Stimulated activated CD4-positive, alpha-beta T cell treated with anti-CD3 and anti-CD28 coated beads, TNF-alpha, amount 100 ng/mL, for 4 hours (primary cell): ENCODE measurements at places on chromosomes 1 and 21.

DNA sequence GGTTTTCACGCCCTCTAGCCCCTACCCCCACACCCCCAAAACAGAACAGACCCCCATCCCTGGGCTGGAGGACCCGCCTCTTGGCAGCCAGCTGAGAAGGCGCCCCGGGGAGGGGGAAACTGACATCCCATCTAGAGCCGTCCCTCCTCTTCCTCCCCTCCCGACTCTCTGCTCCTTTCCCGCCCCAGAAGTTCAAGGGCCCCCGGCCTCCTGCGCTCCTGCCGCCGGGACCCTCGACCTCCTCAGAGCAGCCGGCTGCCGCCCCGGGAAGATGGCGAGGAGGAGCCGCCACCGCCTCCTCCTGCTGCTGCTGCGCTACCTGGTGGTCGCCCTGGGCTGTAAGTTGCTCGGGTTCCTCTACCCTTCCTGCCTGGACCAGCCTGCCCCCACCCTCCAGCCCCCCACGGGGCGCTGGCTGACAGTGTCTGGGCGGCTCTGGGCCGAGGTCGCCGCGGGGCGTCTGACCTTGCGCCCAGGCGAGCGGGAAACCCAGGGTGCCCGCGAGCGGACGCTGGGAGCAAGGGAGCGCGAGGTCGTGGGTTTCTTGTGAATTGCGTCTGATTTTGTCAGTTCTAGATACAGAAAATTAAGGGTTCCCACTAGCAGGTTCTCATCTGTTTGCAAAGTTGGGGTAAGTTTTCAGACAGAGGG lies 618 bp downstream of the JAM2 start:
- DNase-seq, result peak; percentile 23

- no peak for DNase-seq
Measured at GRCh38 chr1:20724364-20725188, 6.8 kb upstream of the KIF17 start.

GRCh38 chr1:52551507-52552235 lies 1.2 kb downstream of the TUT4 start:
- DNase-seq, result no peak

- DNase-seq, result no peak
Measured at GRCh38 chr1:24278726-24279125, 40.4 kb upstream of the GRHL3 start.

DNA sequence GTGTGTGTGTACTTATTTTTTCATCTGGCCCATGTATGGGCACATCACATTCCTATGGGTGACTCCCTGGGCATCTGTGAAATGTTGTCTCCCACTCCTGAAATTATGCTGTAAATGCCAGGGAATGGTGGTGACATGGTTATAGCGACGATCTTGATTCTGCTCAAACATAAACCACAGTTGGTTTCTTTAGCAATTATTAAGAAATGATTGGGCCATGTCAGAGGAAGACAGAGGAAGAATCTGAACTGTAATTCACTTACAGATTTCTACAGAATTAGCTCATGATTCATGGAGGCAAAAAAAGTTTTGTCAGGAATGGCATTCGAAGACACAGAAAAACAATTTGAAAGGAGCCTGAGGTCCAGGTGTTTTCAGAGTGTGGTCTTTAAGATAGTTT lies 25.8 kb upstream of the KCNE1 start:
- no peak for DNase-seq

- no peak for DNase-seq
Measured at GRCh38 chr21:16279731-16280581, 550.2 kb downstream of the USP25 start.

DNA sequence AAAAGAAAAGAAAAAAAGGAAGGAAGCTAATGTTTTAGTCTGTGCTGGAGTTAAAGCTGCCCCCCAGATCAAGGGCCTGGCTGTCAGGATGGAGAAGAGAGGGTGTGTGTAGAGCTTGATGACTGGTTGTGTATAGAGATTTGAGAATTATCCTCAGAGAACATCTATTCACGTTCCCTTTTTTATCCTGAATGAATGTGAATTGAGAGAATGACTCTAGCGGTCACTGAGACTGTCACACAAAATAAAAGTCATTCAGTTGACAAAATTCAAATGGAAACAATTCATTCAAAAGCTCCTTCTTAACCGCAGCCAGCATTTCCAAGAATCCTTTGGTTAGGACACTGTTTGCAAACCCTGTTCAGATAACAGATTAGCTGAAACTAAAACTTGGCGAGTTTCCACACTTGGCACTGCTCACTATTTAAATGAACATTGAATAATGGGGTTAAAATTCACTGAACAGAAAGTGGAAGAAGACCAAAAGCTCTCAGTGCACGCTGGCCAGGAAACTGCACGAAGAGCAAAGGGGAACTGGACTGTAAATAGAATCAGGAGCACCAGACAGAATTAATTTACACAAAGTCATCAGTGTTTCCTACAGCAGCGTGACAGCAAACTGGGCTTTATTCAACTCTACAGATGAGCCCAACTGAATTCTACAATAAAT lies 13.6 kb upstream of the FAM89A start:
- no peak for DNase-seq

DNA sequence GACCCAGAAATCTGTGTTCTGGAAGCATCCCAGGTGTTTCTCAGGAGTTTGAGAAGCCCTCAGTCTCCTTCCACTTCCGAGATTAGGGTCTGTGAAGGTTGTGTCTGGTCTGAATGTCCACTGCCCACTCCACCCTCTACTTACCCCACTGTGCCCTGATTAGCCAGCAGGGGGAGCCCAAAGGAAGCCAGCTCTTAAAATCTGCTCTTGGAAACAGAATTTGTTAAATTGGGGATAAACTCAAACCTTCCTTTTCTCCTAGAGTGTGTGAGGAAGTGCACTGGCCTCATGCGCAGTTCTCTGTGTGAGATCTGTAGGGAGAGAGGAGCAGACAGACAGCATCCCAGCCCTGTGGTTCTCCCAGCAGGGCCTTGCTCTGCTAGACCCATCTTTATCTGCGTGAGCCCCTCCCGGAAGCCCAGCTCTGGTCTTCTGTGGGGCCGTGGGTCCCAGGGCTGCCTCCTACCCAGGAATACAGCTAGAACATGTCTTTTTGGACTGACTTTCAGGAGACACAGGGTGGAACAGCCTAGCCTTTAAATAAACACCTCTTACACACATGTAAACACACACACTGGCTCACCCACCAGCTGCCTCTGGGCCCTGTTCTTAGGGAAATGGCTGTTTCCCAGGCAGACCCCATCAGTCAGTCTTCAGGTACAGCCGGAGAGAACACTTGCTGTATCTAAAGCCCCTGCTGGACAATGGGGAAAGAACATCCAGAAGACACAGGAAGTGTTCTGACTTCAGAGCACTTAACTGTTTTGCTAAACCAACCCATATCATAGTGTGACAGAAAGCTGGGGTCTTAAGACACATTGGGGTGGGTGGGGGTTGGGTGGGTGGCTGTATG lies 52.2 kb downstream of the SMYD2 start:
- DNase-seq, result no peak

- no peak for DNase-seq
Measured at GRCh38 chr1:36988741-36989193, 45.5 kb downstream of the GRIK3 start.

- DNase-seq, result no peak
Measured at GRCh38 chr1:163094182-163094581, 25.0 kb downstream of the RGS4 start.

DNA sequence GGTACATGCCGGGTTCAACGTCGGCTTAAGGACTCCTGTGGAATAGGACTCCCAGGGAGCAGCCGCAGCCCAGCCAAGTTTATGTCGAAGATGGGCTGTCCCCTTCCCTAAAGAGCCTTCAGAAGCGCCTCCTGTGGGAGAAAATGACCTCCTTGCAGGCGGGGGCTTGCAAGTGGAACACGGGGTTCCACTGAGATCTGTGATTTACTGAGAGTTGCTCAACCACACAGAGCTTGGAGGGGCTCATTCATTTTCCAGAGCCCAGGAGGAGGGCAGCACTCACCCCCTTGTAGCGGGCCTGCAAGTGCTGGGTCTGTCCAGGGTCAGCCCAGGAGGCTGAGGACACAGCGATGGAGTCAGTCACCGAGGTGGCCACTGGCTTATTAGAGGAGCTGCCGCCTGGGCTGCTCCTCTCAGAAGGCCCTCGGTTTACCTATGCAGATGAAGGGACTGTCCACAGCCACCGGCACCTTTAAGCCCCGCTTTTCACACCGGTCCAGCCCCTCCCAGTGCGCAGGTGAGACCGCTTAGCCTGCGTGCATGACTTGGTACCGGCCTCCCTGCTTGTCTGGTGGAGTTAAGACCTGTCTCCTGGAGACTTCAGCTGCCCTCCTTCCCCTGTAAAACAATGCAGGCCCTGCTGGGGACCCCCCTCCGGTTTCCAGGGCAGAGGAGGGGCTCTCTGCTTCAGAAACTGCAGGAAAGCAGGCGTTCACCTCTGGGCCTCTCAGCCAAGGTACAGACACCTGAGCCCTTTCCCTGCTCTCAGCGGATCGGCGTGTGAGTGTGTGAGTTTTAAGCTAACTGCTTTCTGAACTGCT lies 57.5 kb downstream of the ATP5PO start:
- DNase-seq, result no peak

DNA sequence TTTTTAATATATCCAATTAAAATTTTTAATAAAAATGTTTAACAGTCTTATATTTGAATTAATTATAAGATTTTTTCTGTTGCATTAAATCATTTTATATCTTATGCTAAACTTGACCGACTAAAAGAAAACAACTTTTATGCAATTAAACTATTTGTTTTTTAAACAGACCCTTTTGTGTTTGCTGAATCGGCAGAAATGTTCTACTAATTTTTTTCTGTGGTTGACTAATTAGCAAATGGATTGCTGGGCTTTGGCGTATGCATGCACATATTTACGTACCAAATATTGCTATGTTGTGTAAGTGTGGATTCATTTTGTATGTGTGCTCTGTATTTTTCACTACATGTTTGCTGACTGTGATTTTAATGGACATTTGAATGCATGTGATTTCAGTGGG lies 174.8 kb downstream of the PBX1 start:
- no peak for DNase-seq

DNA sequence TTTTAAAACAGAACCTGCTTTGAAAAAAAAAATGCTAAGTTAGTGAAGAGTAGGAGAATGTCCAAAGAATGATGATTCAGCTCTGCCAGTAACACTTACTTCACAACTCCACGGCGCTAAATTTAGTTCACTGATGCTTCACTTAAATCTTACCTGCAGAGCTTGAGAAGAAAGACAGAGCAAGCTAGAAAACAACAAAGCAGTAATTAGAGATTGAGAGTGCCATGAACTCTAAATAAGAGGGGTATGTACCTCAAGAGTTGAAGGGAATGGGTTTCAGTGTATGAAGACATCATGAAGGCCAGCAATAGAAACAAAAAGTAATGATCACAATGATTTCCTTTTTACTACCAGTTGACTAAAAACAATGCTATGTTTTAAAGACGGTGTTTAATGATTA lies 32.8 kb downstream of the EPRS1 start:
- DNase-seq, result no peak

- no peak for DNase-seq
Measured at GRCh38 chr1:11078631-11079030, 18.8 kb upstream of the SRM start.
